ENCODE measurements at places on chromosomes 1 and 21. TPM values are rescaled to one million over a fixed set of nuclear protein-coding genes. Genes with fewer than 3 reads are reported as not detected.

- peak; percentile 25 for DNase-seq
These were observed 114.7 kb upstream of the IRF2BP2 start for GRCh38 chr1:234724516-234725176.

DNA sequence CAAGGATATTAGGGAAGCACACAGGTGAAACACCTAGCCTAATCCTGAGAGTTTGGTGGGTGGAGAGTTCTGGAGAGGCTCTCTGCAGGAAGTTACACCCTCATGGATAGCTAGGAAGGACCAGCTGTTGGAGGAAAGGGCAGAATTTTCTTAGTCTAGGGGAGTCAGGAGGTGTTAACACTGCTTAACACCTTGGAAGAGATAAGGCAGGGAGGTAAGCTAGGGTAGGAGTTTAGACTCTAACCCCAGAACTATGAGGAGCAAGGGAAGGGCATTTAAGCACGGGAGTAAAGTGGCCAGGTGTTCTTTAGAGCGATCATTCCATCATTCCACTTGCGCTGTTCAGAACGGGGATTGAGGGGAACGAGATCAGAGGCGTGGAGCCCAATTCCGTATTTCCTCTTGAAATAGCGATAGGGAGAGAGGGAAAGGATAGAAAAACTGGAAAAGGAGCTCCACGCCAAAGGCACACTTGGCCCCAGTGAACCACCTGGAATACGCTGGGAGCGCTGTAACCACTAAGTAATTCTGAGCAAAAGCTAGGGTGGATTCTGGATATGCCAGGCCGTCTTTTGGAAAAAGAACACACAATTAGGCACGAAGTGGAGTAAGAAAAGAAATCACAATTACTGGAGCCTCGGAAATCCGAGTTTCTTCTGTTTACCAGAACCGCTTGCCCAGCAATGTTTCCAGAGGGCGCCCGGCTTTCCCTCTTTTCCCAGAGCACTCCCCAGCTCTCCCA, 1.5 kb upstream of the GPR137B start:
- no peak for DNase-seq

GRCh38 chr21:23887725-23888306, 1719.5 kb downstream of the MRPL39 start:
- DNase-seq: no peak

DNA sequence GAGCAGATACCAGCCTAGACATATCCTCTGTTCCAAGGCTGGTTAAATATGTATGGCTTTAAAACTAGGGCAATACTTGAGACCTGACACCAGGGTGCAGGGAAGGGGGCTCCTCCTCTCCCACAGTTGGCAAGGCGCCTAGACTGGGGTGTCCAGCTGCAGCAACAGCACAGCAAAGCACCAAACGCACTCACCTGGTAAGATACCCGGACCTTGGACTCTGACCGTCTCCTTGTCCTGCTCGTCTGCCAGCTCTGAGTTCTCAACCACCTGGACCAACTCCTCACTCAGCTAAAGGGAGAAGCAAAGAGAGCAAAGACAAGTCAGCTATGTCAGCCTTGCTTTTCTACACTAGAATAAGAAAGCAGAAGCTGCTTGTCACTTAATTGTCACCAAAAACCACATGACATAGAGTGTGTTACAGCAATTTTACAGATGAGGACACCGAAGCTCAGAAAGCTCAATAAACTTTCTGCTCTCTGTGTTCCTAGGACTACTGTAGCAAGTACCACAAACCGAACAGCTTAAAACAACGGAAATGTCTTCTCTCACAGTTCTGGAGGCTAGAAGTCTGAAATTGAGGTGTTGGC, 4.4 kb downstream of the PACC1 start:
- no peak for DNase-seq

- no peak for DNase-seq
These were observed 127.8 kb upstream of the ADAR start for GRCh38 chr1:154735804-154736168.

CATSPERE gene
- total RNA-seq: 0.33 TPM

MCOLN3 gene
- 0.14 TPM for total RNA-seq

HTR6 gene
- 0.87 TPM for total RNA-seq
